ENCODE measurements at places on chromosomes 4 and X. TPM values are rescaled to one million over a fixed set of nuclear protein-coding genes. Genes with fewer than 3 reads are reported as not detected.

Gene GASK1B
- total RNA-seq, result 23.7 TPM

DNA sequence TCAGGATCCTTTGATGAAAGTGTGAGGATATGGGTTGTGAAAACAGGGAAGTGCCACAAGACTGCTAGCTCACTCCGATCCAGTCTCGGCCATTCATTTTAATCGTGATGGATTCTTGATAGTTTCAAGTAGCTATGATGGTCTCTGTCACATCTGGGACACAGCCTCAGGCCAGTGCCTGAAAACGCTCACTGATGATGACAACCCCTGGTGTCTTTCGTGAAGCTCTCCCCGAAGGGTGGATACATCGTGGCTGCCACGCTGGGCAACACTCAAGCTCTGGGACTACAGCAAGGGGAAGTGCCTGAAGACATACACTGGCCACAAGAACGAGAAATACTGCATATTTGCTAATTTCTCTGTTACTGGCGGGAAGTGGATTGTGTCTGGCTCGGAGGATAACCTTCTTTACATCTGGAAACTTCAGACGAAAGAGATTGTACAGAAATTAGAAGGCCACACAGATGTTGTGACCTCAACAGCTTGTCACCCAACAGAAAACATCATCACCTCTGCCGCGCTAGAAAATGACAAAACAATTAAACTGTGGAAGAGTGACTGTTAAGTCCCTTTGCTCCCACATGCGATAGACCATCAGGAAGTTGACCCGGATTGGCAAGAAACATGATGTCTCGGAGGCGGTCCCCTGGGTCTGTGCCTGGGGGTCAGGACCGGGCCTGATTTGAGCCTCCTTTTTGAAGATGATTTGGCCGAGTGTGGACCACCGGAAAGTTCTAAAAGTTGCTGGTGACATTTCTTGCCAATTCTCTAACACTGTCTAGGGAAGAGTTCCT is 22.2 kb downstream of the LIAS start:
- no peak for DNase-seq

- DNase-seq, result no peak
Measured at GRCh38 chr4:2219233-2219760, 22.6 kb downstream of the HAUS3 start.

Gene DAPP1
- 35.5 TPM for total RNA-seq

DNA sequence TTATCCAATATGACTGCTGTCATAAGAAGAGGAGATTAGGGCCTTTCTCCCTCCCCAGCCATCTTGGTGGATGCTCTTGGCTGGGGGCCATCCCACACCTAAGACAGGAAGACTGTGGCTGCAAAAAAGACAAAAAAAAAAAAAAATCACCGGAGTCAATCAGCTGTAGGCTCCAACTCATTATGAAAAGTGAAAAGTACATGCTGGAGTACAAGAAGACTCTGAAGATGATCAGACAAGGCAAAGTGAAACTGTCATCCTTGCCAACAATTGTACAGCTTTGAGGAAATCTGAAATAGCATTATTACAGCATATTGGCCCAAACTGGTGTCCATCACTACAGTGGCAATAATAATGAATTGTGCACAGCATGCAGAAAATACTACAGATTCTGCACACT is 5.2 kb downstream of the EGFL6 start:
- no peak for DNase-seq

DNA sequence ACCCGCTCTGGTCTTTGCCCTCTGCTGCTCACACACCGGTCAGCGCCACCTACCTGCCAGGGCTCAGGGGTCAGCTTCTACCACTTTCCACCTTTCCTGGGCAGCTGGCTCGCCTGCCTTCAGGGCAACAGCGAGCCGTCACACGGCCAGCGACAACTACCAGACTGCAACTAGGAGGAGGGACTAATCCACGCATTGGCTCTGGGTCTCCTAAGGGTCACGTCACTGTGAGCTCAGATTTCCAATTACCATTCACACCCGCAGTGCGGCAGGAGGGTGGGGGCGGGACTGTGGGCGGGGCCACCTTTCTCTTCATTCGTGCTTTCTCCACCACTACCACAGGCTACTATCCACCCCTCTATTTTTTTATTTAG is at the start of gene BEX5:
BEX5 (minus strand) TSS at position 172 of the 374 bp plus-strand sequence. CDS start 1,712 bp downstream, outside the sequence.
- no peak for DNase-seq

Gene CLDN34
- total RNA-seq, result 1.7 TPM

GRCh38 chrX:122567911-122568310 is 616.2 kb upstream of the GRIA3 start:
- no peak for DNase-seq

GRCh38 chr4:70722199-70722791 is 531 bp downstream of the RUFY3 start:
- DNase-seq, result no peak

Data from esophagus squamous epithelium (tissue), 5 donors.